NCI-H774 (cell line): ENCODE measurements at places on chromosomes 2 and 18.

DNA sequence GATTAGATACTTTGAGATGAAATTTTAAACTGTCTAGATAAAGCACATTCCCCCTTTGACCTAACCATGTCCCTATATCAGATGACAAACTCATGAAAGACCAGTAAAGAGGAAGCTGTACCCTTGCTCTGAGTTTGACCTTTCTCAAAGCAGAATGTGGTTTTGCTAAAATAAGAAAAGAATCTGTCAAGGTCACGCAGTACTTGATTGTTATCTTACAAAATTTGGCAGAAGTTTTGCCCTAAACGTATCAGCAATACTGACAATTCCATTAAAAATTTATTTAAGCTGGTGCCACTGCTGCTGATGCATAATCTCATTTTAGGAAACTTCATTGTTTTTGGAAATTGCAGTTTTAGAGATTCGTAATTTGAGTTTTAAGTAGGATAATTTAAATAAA lies 31.2 kb upstream of the GALM start:
- DNase-seq = no peak

DNA sequence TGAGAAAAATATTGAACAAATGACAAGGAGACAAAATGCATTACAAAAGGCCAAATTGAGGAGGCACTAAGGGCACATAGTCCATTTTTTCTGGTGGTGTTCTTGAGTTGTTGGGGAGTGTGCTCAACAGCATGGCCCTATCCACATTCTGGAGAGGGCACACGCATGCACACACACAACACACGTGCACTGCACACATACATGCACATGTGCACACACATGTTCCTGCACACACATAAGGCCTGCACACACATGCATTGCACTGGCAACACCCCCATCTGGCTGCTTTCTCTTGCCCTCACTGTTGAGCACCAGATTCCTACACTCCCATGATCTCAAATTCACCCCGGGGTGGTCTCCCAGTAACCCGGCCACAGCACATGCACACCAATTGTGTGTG lies 659.2 kb upstream of the RAB6C start:
- no peak for DNase-seq

DNA sequence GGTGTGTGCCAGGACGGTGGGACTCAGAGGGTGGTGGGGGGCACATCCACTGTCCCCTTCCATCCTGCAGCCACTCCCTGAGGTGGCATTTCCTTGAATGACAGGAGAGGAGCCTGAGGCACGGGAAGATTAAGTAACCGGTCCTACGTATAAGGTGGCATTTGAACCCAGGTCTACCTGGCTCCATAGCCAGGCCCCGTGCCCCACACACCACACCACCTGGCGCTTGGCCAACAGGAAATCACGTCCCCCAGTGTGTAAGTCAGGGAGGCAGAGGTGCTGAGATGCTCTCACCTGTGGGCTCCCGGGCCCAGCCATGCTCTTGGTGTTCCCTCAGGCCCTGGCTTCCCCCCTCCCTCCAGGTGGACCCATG lies 53.7 kb downstream of the HPCAL1 start:
- no peak for DNase-seq

GRCh38 chr18:22688877-22689496 lies 244.1 kb upstream of the RBBP8 start:
- DNase-seq = no peak

- no peak for DNase-seq
Measured at GRCh38 chr18:51437280-51438271, 240.1 kb upstream of the MEX3C start.

- peak; percentile 6 for DNase-seq
Measured at GRCh38 chr2:165645930-165646831, 147.9 kb downstream of the GALNT3 start.

GRCh38 chr2:112175333-112175732 lies 37.1 kb downstream of the FBLN7 start:
- DNase-seq = no peak

DNA sequence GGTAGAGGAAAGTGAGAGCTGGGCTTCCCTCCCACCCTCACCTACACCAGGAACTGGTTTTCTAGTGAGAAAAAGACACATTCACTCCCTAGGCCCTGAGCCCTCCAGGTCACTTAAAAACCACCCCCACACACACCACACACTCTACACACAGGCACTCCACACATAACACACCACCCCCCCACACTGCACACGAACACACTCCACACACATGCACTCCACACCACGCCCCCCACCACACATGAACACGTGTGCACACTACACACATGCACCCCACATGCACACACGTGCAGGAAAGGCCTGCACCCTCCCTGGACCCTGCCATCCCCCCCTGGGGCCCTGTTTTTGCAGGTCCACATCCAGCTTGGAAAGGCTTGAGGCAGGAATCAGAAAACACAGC lies 67.6 kb downstream of the RALBP1 start:
- DNase-seq = no peak

DNA sequence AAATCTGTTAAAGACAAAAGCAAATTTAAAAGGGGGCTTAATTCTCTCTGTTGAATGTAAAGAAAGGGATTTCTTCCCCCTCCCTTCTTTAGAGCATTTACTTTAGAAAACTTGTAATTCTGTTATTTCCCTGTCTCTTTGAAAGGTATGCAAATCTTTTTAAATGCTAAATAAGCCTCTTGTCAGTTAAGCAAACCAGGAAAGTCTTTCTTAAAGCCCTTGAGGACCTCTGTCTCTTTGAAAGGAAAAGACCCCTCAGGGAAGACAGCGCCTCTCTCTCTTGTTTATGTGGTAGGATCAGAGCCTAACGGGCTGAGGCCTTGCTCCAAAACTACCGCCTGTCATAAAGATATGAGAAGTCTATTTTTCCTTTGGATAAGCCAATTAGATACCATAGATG lies 139.9 kb upstream of the CDH7 start:
- no peak for DNase-seq

- DNase-seq = no peak
Measured at GRCh38 chr18:63676526-63677323, 15.0 kb upstream of the SERPINB3 start.

DNA sequence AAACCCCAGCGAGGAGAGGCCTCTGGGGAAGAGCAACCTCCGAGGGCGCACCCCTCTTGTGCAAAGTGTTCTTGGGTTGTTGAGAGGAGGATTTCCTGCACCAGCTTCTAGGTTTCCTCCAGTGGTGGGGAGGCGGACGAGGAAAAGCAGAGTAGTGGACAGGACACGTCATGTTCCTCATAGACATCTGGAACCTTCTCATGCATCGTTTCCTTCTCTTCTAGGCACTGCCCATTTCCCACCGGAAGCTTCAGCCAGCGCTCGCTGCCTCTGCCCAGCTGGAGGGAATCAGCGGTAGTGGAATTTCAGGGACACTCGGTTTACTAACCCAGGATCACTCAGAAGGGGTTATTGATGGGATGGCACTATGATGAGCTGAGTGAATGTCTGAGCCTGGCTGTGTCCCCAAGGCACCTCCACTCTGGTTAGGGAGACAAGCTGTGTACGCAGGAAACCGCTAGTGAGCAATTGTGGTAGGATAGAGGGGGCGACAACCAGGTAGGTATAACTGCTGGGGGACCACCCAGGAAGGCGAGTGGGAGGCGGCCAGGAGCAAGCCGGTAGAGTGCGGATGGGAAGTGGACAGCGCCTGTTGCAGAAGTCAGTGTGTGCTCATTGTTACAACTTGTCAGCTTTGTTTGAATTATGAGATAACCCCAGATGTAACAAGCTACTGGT lies 960 bp upstream of the APOB start:
- no peak for DNase-seq

DNA sequence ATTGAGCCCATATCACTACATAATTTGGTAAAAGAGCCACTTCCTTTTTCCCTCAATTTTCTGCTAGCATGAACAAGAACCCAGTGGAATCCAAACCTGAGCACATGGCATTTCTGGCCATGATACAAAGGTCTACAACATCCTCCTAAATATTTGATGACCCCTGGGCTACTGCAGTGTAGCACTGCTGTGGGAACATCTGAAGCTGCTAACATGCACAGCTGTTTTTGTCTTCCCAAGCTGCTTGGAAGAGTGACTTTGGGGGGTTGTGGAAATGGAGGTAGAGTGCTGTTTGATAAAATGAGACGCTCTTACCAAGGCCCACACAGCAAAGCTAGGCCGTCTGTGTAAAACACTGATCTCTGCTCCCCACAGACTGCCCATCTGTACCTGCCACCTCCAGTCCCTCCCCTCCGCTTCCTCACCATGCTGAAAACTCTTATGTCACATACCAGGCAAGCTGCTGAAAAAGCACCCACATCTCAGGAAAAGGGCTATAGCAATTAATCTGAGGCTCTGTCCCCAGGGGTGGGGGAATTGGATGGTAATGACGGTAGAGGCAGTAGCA lies 197.2 kb upstream of the HNRNPA3 start:
- DNase-seq = no peak

DNA sequence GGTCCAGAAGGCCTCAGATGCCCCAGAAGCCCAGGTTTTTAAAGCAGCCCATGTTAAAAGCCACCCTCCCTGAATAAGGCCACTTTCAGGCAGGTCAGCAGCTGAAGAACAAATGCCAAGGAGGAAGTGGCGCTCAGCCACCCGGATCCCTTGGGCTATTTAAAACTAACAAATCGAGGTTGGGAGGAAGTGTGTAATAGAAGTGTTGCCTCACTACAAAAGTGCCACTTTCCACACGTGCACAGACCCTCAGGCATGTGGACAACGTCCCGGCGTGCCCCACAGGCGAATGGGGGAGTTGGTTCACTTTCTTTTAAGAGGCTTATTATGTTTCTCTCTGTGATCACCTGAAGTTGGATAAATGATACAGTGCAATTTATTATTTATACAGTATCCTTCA lies 173.8 kb upstream of the SALL3 start:
- no peak for DNase-seq

DNA sequence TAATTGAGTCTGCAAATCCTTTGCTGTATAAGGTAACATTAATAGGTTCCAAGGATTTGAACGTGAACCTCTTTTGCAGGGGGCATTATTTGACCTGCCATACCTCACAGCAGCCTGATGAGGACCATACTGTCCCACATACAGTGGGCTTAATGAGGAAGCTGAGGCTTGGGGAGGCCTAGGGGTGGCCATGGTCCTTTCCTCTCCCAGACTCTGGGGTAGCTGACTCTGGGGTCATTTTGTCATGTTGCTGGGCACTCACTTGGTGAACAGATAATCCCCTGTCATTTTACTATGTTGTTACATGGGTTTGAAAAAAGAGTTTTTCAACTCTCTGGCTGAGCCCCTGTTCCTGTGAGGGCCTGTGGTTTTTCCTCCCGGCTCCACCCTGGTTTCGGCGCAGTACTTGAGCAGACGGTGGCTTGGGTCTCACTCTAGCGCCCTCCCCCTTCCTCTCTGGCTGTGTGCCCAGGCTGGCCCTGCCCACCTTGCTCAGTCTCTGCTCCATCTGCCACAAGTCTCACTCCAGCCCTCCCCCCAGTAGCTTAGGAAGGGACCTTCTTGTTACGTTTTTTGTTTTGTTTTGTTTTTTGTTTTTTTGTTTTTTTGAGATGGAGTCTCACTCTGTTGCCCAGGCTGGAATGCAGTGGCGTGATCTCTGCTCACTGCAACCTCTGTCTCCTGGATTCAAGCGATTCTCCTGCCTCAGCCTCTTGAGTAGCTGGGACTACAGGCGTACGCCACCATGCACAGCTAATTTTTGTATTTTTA lies 21.0 kb downstream of the INPP4A start:
- peak; percentile 52 for DNase-seq

GRCh38 chr2:171522788-171523087 lies 464 bp downstream of the CYBRD1 start:
- DNase-seq = no peak

- no peak for DNase-seq
Measured at GRCh38 chr2:29155578-29155977, 40.4 kb downstream of the CLIP4 start.

- DNase-seq = peak; percentile 73
Measured at GRCh38 chr2:42928161-42928691, 135.8 kb upstream of the HAAO start.

- no peak for DNase-seq
Measured at GRCh38 chr2:27958711-27959378, 68.3 kb downstream of the BABAM2 start.
